ENCODE measurements at places on chromosomes 3 and 15. TPM values are rescaled to one million over a fixed set of nuclear protein-coding genes. Genes with fewer than 3 reads are reported as not detected.

The TBL1XR1 gene
- 88.3 TPM for total RNA-seq

DNA sequence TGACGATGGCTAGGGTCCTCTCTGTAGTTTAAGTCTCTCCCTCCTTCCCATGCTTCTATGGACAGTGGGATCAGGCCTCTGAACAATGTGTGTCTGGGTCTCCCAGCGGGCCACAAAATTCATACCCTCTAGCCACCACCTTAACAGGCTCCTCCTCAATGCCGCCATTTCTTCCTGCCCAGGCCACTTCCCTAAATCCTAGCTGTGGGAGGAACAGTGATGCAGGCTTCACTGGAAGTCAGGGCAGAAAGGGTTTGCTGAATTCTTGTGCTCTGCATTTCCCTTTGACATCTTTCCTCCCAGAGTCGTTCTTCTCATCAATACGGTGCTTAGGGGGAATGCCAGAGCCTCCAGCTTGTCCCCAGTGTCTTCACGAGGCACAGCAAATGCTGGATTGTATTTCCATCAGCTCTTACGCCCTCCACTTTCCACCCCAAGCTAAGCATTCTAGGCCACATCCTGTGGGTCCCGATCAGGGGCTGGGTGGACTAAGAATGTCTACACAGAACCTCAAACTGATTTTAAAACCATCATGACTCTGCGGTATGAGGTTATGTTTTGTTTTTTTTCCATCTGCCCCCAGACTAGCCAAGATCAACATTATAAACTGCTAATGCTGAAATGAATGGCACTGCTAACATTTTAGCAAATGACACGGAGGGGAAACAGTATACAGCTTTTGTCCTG, 11.9 kb upstream of the LDHAL6B start:
- no peak for DNase-seq

The TMCO5A gene
- not detected for total RNA-seq

- no peak for DNase-seq
Measured at GRCh38 chr15:78923015-78923414, 21.8 kb downstream of the CTSH start.

DNA sequence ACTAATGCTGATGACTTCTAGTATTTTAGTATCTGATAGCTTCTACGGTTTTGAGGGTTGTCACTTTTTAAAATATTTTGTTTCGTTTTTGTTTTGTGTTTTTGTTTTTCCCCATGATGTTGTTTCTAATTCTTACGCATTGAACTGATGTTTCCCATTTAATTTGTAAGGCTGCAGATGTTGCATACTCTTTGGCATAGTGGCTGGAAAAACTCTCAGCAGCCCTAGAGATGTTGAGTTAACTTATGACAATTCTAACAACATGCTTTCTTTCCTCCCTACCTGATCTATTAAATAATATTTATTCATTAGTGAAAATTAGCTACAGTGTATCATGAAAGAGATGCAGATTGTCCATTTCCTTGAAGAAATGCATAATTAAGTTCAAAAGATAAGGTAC, 559.3 kb upstream of the GRM7 start:
- no peak for DNase-seq

DNA sequence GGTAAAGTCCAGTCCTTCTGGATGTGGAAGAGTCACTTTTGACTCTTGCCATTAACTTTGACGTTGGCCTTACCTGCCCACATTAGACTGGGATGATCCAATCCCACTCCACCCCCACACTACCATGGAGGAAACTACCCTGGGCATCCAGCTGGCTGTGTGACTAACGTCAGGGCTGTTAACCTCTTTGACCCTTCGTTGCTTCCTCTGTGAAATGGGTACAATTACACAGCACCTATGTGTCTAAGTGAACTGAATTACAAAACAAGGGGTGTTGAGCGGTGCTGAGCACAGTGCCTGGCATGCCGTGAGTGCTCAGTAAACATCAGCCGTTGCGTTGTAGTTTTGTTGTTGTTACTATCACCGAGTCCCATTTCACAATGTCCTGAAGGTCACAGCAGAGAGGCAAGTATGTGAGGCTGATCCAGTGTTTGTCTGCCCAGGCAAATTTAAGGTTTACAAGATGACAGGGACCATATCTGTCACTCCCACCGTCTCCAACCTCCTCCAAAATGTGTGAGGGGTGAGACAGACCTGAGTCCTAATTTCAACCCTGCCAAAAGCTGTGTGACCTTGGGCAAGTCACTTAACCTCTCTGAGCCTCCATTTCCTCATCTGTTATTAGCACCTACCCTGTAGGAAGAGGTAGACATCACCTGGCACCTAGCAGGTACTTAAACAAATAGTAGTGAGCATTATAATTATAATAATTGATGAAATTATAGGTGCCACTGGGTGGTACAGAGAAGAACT, 20.9 kb downstream of the WNT7A start:
- no peak for DNase-seq

GRCh38 chr3:88626456-88627120, 476.8 kb downstream of the C3orf38 start:
- DNase-seq, result no peak

The SERPINI2 gene
- total RNA-seq, result not detected

The PDZRN3 gene
- total RNA-seq, result not detected

DNA sequence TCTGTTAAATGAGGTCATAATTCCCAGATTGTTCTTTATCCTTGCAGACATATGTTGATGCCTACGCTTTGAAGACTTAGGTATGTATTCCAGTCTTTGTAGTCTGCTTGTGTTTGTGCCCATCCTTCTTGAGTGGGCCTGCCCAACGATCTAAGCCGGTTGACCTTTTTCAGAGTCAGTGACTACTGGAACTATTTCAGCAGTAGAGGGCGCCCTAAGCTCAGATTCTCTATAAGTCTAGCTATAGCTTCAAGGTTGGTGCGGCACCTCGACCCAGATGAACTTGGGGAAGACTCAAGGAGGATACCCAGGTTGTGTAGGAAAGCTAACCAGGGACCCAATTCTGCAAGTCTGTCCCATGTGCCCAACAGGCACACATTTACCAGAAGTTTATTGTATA, 228.8 kb upstream of the PPP2R3A start:
- peak; percentile 15 for DNase-seq

DNA sequence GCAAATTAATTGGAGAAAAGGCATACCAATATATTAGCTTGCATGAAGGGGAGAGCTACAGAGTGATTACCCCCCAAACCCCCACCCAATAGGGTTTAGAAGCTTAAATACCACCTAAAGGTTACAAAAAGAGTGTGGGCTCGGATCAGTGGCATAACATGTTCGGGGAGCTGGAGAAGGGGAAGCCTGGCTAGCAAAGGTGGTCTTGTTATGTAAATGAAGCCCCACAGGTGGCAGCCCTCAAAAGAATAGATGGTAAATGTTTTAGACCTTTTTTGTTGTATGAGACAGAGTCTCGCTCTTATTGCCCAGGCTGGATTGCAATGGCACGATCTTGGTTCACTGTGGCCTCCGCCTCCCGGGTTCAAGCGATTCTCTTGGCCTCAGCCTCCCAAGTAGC, 10.9 kb upstream of the PXK start:
- no peak for DNase-seq

GRCh38 chr3:42762046-42762724, 10.9 kb downstream of the CCDC13 start:
- no peak for DNase-seq

The CHST2 gene
- 2.7 TPM for total RNA-seq

GRCh38 chr3:146156666-146157314, 4.2 kb downstream of the PLOD2 start:
- no peak for DNase-seq

The CCNB2 gene
- total RNA-seq, result 118 TPM

The ATRIP gene
- total RNA-seq, result 14.6 TPM

GRCh38 chr3:190073264-190074008, 47.3 kb downstream of the P3H2 start:
- no peak for DNase-seq

The BNC1 gene
- total RNA-seq, result 0.03 TPM

The SCG5 gene
- 0.76 TPM for total RNA-seq

DNA sequence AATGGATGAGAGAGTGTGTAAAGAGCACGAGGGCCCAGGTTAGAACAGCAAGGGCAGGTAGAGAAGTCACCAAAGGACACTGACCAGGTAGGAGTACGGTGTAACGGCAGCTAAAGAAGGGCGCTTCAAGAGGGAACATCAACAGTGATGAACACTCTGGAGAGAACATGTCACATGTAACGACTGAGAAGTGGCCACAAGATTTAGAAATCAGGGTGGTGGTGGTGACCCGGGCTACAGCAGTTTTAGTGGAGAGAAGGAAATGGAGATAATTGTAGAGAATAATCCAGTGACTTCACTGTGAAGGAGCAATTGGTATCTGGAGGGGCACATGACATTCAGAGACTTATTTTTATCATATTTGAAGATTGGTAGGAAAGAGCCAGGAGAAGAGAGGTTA, 1.2 kb upstream of the C15orf40 start:
- no peak for DNase-seq

DNA sequence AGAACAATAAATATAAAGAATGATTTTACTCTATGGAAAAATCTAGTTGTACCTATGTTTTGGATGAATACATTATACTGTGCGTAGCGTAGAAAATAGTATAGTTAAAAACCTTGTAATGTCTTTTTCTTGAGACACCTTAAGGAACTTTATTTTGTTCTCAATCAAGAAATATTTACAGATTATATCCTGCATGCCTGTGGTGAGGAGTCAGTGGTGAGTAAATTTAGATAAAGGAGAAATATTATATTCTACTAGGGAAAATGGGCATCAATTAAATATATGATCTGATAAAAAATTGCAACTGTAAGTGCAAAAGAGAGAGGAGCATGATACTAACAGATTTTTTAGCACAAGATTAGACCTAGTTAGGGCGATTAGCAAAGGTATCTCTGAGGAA, 157.7 kb downstream of the RBMS3 start:
- DNase-seq, result no peak

The ZBED2 gene
- not detected for total RNA-seq

- no peak for DNase-seq
Measured at GRCh38 chr3:44365952-44366351, 27.4 kb downstream of the TCAIM start.

GRCh38 chr15:80491163-80491847, 87.1 kb downstream of the ARNT2 start:
- no peak for DNase-seq

All from A172 (cell line).